BE2C (cell line): ENCODE measurements at places on chromosomes 2 and 18.

GRCh38 chr2:31945572-31945935 is 65.3 kb downstream of the MEMO1 start:
- no peak for DNase-seq

GRCh38 chr18:12841070-12841469 is 43.0 kb downstream of the PTPN2 start:
- no peak for DNase-seq

- no peak for DNase-seq
Observed at GRCh38 chr2:205453202-205453601, 229.1 kb upstream of the NRP2 start.

- DNase-seq: no peak
Observed at GRCh38 chr18:59267503-59268126, 5.6 kb downstream of the RAX start.

- no peak for DNase-seq
Observed at GRCh38 chr2:113757138-113757657, 756 bp upstream of the SLC35F5 start.

GRCh38 chr2:130355172-130355577 is 681 bp upstream of the PTPN18 start:
- no peak for DNase-seq

DNA sequence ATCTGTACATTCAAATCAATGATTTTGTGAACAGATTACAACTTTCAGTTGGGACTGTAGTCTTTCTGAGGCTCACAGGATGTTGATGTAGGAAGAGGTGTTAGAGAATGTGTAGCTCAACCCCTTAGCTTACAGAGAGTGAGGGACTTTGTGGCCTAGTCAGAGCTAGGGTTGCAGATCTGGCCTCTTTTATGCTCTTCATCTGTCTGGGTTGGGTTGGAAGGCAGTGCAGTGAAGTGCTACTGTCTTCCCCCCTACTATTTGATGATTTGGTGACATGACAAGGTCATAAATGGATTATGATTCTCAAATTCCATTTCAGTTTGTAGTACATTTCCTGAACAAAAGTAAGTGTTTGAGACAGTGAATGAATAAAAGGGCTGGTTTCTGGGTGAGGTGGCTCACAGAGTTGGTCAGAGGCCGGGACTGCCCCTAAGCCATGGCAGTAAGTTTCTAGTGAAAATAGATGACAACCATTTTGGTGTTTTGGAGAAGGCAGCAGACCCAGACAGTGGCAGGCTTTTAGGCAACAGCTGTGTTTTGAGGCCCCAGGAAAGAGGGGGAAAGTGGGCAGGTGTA is 21.6 kb downstream of the MAP4K4 start:
- DNase-seq: no peak

DNA sequence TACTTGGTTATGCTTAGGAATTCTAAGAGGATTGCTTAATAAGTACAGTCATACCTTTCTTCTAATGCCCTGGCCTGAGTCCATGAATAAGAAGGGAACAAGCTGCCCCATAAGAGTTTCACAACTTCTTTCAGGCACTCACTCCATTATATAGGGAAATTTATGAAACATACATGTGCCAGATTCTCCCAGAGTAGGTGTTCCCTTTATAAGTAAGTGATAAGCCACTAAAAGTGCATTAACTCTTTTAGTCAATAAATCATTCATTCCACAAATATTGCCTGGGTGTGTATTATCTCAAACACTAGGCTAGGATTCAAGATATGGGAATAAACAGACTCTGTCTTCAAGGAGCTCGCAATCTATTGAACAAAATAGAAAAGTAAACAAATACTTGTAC is 84.5 kb upstream of the RBBP8 start:
- no peak for DNase-seq

- peak; percentile 58 for DNase-seq
Observed at GRCh38 chr18:74040459-74041332, 106.9 kb downstream of the FBXO15 start.

- no peak for DNase-seq
Observed at GRCh38 chr18:76927223-76927725, 104.9 kb downstream of the ZNF236 start.

GRCh38 chr2:181164699-181165098 is 184.3 kb downstream of the UBE2E3 start:
- DNase-seq: no peak

GRCh38 chr18:9984080-9984479 is 70.3 kb downstream of the VAPA start:
- DNase-seq: no peak

- DNase-seq: no peak
Observed at GRCh38 chr2:57886161-57886786, 160.3 kb upstream of the VRK2 start.

- no peak for DNase-seq
Observed at GRCh38 chr2:213171147-213171546, 19.7 kb upstream of the IKZF2 start.

DNA sequence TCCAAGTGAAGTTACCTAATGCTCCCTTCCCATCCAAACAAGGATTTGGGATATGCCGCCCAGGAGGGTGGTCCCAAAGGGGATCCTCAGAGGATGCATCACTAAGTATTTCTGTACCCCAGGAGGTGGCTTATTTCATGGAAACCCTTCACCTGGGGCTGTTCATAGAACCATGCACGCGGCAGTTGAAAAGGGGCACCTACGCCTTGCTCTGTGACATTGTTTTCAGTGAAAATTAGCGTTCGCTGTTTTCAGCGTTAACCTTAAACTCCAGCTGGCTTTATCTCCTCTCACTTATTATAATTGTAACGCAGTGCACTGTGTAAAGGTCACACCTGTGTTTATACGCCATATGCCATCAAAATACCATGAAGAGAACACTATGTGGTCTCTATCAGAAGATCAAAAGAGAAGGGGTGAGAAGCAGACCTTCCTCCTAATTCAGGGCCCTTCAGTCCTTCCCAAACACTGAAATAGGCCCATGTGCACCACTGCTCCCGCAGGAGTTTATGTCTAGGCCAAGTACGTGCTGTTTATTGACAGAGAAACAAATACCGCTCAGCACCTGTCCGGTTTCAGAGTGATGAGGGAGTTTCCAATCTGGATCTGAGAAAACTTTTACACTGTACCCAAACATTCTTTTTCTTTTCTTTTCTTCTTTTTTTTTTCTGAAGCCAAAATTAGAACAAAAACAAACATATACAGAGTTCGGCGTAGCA is 162.1 kb downstream of the BCL2 start:
- no peak for DNase-seq

DNA sequence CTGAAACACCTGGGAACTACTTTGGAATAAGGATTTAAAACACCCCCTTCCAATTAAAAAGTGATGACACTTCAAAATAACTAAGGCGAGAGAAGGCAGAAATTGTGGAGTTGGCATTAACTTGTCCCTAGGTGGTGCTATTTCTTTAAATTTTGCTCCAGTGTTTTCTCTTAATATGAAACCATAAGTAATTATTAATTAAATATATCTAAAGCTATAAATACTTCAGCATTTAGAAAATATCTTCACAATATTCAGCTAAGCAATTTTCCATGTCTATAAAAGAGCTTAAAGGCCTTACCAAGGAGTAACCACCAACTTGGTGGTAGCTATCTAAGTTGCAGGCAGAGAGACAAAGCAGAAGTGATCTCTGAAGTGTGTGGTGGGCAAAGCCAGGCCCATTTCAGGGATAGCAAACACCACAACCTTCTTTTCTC is 186.8 kb upstream of the PGAP1 start:
- DNase-seq: no peak

- no peak for DNase-seq
Observed at GRCh38 chr2:11559066-11559785, 25.4 kb downstream of the GREB1 start.

- DNase-seq: peak; percentile 19
Observed at GRCh38 chr18:58161659-58162058, 117.6 kb downstream of the NEDD4L start.

DNA sequence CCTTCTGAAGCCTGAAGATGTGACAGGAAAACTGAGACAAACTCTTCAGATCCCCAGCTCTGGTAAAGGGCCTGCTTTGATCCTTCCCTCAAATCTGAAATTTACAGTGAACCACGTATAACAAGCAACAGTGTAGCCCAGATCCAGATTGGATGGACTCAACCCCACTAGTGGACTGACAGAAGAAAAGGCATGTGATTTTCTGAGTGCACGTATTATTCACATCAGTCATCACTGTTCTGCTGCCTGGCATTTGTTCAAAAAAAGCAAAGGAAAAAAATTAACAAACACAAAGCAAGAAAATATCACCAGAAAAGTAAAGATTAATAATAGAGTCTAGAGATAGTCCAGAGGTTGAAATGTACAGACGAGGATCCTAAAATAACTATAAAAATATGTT is 87.6 kb downstream of the CYRIA start:
- DNase-seq: no peak

GRCh38 chr2:240358080-240358479 is 77.4 kb upstream of the GPC1 start:
- DNase-seq: peak; percentile 9

- no peak for DNase-seq
Observed at GRCh38 chr2:172582656-172583055, 26.8 kb downstream of the PDK1 start.

DNA sequence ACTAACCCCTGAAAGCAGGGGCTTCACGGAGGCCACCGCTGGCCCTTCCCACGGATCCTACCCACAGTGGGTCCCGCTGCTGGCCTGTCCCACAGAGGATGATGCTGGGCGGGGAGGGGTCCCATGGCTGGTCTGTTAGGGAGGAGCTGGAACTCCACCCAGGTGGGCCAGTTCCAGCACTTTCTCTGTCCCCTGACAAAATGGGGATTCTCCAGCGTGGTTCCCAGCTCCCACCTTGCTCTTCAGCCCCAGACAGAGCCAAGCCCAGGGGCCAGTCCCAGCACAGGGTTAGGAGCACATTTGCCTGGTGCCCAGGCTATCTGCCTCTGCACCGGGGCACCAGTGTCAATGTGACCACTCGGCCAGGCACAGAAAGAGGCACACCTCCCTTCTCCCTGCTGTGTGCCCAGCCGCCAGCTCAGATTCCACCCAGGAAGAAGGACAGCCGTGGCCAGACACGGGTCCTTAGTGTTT is 50.0 kb downstream of the ANKMY1 start:
- no peak for DNase-seq

GRCh38 chr18:48693625-48694262 is 154.9 kb downstream of the CTIF start:
- no peak for DNase-seq

GRCh38 chr18:67954594-67954993 is 438.1 kb upstream of the DSEL start:
- DNase-seq: no peak

DNA sequence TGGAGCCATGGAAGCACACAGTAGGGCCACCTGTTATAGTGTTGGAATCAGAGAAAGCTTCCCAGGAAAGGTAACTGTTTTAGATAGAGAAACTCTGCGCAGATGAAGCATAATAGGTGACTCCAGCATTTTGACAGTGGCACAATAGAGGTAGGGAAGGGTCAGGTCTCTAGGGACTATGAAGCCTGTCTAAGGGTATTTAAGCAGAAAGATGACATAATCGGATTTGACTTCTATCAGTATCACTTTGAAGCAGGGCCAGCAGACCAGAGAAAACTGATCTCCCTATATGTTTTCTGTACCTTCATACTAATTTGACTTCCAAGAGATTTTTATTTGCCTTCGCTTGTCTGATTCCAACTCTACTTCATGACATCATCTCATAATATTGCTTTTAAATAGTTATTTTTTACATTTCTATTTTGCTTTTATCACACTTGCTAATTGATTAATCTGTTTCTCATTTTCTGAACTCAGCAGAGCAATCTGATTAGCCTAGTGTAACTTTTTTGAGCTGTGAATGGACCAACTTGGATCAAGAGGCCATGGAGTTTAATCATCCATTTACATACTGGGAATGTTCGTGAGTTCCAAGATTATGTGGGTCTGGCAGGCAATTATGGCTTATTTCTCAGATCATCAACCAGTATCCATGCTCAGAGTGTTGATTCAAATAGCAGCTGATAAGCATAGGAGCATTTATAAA is 8.4 kb upstream of the HIBCH start:
- DNase-seq: no peak

- DNase-seq: no peak
Observed at GRCh38 chr2:8922431-8922830, 81.1 kb downstream of the MBOAT2 start.

DNA sequence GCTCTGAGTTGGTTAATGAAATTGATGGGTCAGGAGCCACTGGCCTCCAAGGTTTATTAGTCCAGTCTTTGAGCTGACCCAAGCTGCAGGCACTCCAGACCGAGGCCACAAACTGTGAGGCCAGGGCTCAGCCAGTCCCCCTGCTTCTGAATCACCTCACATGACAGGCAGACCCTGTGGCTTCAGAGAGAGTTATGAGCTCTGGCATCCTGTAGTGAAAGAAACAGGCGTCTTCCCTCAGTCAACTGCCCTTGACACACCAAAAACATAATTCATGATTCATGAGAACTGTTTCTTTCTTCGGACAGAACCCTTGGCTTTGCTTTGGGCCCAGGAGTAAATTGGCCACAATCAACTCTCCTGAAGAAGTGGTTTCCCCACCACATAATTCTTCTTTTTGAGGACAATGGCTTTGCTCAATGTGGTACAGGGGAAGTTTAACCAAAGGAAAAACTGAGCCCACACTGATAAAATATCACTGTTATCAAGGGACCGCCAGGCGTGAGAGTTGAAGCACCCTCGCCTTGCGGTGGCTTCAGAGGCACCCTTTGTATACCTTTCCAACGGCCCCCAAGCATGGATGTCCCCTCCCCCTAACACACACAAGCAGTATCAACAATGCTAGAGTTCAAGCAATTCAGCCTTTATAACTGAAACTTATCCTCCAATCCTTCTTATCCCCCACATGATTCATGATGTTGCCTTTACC is 226.9 kb downstream of the CYRIA start:
- DNase-seq: no peak

DNA sequence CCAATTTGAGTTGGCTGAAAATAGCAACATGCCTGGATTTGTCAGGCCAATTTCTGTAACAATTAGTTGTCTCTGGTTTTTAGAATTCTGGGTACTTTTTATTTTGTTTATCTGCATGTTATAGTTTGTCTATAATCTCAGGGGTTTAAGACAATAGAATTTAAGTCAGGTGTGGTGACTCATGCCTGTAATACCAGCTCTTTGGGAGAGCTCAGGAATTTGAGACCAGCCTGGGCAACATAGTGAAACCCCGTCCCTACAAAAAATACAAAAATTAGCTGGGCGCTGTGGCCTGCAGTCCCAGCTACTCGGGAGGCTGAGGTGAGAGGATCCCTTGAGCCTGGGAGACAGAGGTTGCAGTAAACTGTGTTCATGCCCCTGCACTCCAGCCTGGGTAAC is 114.4 kb upstream of the GLS start:
- DNase-seq: no peak

- no peak for DNase-seq
Observed at GRCh38 chr18:53152476-53152875, 812.5 kb downstream of the DCC start.

GRCh38 chr2:26488463-26489212 is 10.7 kb upstream of the OTOF start:
- no peak for DNase-seq

GRCh38 chr2:180405520-180405919 is 398.4 kb upstream of the CWC22 start:
- DNase-seq: no peak

DNA sequence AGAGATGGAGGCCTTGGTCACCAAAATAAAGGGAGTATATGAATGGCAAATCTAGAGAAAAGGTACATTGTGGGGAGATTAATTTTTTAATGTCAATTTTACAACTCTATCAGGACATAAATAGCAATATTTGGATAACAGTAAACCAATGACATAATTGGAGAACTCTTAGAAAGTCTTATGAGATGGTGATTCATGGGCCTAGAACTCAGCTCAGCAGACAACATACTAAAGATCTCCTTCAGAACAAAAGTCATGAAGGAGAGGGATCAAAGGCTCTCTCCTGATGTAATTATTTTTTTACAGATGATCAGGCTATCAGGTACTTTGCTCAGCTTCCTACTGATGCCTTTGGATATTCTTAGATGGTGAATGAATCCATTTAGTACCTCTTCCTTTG is 90.0 kb downstream of the CRACDL start:
- no peak for DNase-seq
